Activated CD8-positive, alpha-beta T cell treated with anti-CD3 and anti-CD28 coated beads, Interleukin-2, amount 10 ng/mL, durations not matched to agents 7 days and 5 days (primary cell): ENCODE measurements at places on chromosomes 3 and 15. TPM values are rescaled to one million over a fixed set of nuclear protein-coding genes. Genes with fewer than 3 reads are reported as not detected.

FGF12 gene
- total RNA-seq = not detected

- H3K4me1 ChIP-seq = peaks cover 20% of the 10 kb centered on the region
- peaks cover 2% of the 10 kb centered on the region for H3K36me3 ChIP-seq
- H3K27ac ChIP-seq = no peak overlapping the region
- DNase-seq = no peak
These were observed 47.3 kb downstream of the ZDHHC19 start for GRCh38 chr3:196163666-196164493.

GRCh38 chr15:99015698-99016568 lies 8.3 kb upstream of the PGPEP1L start:
- H3K4me1 ChIP-seq = peaks cover 7% of the 10 kb centered on the region
- H3K4me3 ChIP-seq = peak overlapping the region; percentile 45
- DNase-seq = no peak
- H3K27ac ChIP-seq = no peak overlapping the region
- H3K36me3 ChIP-seq = no peaks in the 10 kb centered on the region

DNA sequence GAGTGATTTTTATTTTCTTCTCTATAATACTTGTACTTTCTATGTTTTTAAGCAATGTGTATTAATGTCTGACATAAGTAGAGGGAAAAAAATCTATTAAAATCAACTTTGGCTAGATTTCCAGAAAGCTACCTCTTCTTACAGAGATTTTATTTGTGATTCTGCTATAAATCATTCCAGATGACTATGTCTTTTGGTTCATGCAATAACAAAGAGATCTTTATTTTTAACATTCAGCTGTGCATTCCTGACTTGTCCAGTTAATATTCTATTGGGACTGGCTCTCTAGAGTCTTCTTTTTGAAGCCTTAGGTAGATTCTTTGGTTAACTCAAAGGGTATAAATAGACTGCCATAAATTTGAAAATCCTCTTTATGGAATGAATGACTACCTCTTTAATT lies 74.3 kb upstream of the ARPP21 start:
- H3K4me3 ChIP-seq = no peak overlapping the region
- DNase-seq = no peak
- H3K36me3 ChIP-seq = no peaks in the 10 kb centered on the region
- H3K4me1 ChIP-seq = no peaks in the 10 kb centered on the region

GRCh38 chr3:42581709-42582473 lies at the start of gene SEC22C:
TSS of gene SEC22C (minus strand) at chr3:42581967. CDS start at chr3:42569046, 12,921 bp downstream.
- peaks cover 30% of the 10 kb centered on the region for H3K36me3 ChIP-seq
- H3K27me3 ChIP-seq = no peaks in the 10 kb centered on the region
- peak within 1 kb of the TSS; percentile 91 for H3K27ac ChIP-seq
- peak; percentile 97 for DNase-seq
- peak within 1 kb of the TSS; percentile 87 for H3K4me3 ChIP-seq
- peaks cover 46% of the 10 kb centered on the region for H3K4me1 ChIP-seq

DNA sequence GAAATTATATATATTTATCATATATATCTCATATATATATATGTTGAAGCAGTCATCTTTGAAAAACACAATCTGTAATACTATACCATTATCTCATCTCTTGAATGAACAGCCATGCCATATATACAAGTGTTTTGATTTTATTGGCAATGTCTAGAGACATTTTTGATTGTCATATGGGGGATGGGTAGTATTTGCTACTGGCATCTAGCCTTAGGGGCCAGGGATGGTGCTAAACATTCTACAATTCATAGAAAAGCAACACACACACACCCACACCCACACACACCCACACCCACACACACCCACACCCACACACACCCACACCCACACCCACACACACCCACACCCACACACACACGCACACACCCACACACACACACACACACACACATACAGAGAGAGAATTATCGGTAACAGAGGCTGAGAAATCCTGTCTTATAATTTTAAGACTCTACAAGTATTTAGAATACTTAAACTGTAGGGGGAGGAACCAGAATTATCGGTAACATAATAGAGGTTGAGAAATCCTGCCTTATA lies 11.1 kb upstream of the PIK3R4 start:
- no peak overlapping the region for H3K4me3 ChIP-seq
- no peak for DNase-seq
- peaks cover 9% of the 10 kb centered on the region for H3K4me1 ChIP-seq
- H3K36me3 ChIP-seq = no peaks in the 10 kb centered on the region

DNA sequence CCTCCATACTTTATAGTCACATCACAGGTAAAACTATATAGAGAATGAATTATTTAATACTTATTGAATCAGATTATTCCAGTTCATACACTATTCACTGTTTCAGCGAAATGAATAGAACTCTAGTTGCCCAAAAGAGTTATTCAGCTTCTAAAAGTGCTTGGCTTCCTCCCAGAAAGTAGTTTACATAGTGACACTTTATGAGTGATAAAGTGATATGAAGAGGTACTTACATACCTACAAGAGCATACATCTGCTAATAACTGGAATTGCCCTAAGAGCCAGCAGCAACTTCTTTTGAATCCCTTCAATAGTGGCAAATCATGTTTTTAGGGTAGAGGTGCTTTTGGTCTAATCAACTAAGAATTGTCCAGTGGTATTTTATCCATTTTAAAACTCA lies 635.1 kb upstream of the AGTR1 start:
- H3K27me3 ChIP-seq = no peaks in the 10 kb centered on the region
- no peak for DNase-seq
- H3K36me3 ChIP-seq = no peaks in the 10 kb centered on the region
- no peak overlapping the region for H3K4me3 ChIP-seq
- H3K27ac ChIP-seq = no peak overlapping the region

DNA sequence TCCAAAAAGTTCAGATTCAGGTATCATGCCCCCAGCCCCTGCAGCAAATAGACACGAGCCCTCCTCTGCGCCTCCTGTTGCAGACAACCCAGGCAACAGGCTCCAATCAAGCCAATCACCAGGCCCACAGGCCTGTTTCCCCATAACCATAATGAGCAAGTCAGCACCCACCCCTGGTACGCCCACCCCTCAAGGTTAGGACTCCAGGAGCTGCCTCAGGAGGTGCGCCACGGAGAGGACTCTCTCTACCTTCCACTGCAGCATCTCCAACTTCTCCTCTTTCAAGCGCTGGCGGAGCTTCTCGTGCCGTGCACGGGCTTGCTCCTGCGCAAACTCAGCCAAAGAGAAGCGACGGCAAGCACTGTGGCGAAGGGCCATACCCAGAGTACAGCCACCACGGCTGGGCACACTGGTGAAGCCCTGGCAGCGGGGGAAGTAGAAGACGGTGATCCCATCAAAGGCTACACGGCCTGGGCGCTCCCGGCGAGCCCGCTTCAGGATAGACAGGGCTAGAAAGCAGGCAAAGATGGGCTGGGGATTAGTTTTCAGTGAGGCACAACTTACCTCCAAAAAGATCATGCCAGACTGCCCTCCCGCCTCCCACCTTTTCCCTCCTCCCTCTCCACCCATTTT lies 8.5 kb downstream of the CSRNP1 start:
- no peaks in the 10 kb centered on the region for H3K27me3 ChIP-seq
- DNase-seq = no peak
- H3K4me1 ChIP-seq = peaks cover 56% of the 10 kb centered on the region
- H3K36me3 ChIP-seq = peaks cover 62% of the 10 kb centered on the region
- no peak overlapping the region for H3K4me3 ChIP-seq

GRCh38 chr3:137047240-137047639 lies 89.5 kb downstream of the IL20RB start:
- peaks cover 3% of the 10 kb centered on the region for H3K27me3 ChIP-seq
- H3K36me3 ChIP-seq = no peaks in the 10 kb centered on the region
- no peak overlapping the region for H3K27ac ChIP-seq
- H3K4me1 ChIP-seq = no peaks in the 10 kb centered on the region
- no peak overlapping the region for H3K4me3 ChIP-seq

- H3K4me3 ChIP-seq = no peak overlapping the region
- no peak for DNase-seq
- no peak overlapping the region for H3K27ac ChIP-seq
- H3K27me3 ChIP-seq = no peaks in the 10 kb centered on the region
- H3K4me1 ChIP-seq = no peaks in the 10 kb centered on the region
These were observed 286.1 kb downstream of the MAGI1 start for GRCh38 chr3:65752636-65753035.
